Activated CD4-positive, CD25-positive, alpha-beta regulatory T cell (primary cell): ENCODE measurements at places on chromosomes 1 and 21.

DNA sequence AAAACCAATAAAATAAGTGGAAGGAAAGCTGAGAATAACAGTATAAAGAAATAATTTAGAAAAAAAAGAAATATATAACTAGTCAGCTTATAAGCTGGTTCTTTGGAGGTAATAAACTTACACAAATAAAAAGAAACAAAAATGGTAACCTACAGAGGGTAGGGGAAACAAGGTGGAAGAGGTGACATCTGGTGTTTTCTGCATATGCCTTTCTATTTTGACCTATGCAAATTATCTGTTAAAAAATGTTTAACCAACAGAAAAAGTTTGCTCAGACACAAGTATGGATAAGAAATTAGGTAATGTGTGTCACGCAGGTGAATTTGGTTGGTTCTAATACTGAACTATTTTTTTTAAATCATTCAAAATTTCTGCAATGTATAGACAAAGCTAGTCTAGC is 53.6 kb upstream of the DMRTA2 start:
- no peak for DNase-seq

- DNase-seq: no peak
Measured at GRCh38 chr1:161018631-161018930, 2.4 kb downstream of the F11R start.

DNA sequence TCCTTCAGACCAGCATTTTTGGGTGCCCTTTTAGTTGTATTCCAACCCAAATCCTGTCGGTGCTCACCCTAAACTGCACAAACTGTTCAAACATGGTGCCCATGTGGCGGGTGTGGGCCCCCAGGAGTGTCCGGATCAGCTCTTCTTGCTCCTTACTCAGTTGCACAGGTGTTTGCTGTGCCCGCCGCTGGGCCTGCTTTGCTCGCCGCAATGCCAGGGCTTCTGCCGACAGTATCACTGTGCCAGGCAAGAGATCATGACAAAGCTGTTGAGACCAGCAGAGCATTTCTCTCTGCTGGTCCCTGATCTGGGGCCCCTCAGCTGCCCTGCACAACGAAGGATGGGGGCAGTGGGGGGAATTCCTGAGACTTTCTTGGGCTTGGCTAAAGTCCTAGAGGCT is 4.9 kb downstream of the NR1I3 start:
- no peak for DNase-seq

DNA sequence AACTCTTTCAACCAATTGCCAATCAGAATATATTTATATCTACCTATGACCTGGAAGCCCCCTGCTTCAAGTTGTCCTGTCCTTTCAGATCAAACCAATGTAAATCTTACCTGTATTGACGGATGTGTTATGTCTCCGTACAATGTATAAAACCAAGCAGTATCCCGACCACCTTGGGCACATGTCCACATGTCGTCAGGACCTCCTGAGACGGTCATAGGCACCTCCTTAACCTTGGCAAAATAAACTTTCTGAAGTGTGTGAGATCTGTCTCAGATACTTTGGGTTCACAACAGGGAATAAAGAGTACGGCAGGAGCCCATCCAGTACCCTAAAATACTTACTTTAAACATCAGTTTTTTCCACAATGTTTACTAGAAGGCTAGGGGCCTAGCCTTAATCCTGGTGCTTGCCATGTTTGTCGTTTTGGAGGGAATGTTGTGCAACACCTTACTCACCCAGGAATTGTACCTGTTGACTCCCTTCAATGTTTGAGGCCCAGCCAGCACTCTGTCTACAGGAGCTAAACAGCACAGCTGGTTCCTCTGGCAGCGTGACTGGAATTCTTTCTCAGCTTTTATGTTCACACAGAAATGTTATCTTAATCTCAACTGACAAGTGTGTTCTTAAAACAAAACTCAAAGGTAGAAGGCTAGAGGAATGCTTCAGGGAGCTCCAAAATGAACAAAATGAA is 90.8 kb upstream of the USP25 start:
- DNase-seq: no peak

- DNase-seq: no peak
Measured at GRCh38 chr21:43367296-43367695, 59.6 kb downstream of the SIK1 start.

DNA sequence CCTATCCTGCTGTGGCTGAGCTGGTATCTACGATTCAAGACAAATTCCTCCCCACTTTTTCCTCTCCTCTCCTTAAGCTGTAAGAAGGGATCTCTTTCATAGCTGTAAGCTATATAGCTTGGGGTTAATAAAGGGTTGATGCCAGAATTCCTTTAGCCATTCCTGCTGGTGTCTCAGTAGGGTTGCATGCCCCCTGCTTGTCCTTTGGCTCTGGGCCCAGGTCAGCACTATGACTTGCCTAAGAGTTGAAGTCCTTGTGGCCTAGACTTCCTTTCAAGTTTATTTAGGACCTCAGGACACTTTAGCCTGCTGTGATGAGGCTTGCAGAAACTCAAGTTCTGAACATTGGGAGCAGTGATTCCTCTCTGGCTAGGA is 270.0 kb downstream of the AMY1C start:
- no peak for DNase-seq

DNA sequence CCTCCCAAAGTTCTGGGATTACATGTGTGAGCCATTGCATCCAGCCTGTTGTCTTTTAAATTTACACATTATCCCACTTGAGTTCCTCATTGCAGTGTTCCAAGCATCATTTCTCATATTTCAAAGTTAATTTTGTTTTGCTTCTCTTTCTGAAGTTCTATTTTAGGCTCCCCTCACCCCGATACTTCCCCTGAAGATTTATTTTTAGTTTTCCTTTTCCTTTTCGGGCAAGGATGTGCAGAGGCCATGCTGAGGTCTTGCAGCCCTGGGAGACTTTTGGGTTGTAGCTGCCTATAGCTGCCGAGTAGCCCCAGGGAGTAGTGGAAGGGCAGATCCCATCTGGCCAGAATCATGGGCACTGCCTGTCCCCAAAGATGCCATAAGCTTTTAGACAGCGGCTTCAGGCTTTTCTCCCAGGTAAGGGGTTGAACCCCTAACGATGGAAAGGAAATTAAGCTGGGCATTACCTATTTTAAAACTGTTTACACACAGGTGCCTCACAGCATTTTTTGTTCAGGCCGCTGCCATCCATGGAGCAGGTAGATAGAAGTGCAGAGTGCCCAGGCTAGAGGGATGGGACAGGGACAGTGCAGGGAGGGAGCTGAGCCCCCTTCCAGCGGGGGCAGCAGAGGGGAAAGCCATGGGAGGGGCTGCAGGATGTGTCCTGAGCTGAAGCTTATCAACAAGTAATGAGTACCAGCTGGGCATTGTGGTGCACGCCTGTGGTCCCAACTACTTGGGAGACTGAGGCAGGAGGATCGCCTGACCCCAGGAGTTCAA is 15.9 kb downstream of the PSEN2 start:
- DNase-seq: no peak

DNA sequence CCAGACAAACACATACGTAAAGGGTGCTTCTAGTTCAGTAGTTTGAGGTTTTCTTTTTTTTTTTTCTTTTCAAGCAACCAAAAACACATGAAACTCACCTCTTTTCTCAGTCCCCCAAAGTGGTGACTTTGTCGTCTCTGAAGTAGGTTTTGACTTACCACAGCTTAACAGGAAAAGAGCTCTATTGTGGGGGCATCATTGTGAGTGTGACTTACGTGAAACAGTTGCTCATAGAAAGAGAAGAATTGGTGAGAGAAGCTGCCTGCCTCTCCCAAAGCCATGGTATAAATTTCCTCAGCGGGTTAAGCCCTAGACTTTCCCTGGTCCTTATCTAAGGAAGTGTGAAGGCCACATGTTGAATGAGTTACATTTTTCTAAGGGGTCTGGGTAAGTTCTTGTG is 11.9 kb downstream of the FASLG start:
- DNase-seq: no peak

DNA sequence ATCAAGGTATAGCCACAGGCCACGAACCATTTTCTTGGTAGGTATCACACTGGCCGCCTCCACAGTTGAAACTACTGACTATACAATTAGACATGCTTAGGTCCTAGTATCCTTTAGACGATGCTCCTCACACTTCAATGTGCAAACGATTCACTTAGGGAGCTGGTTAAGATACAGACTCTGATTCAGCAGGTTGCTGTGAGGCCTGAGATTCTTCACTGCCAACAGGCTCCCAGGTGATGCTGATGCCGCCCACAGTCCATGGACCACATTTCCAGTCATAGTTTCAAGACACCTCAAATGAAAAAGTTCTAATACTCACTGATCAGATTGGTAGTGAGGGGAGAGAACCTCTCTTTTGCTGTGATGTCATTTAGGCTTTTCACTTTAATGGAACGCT is 6.8 kb downstream of the ATP5PO start:
- no peak for DNase-seq

- no peak for DNase-seq
Measured at GRCh38 chr1:43466403-43466802, 12.7 kb upstream of the HYI start.

GRCh38 chr1:78651241-78651640 is 1.6 kb downstream of the IFI44 start:
- DNase-seq: no peak

DNA sequence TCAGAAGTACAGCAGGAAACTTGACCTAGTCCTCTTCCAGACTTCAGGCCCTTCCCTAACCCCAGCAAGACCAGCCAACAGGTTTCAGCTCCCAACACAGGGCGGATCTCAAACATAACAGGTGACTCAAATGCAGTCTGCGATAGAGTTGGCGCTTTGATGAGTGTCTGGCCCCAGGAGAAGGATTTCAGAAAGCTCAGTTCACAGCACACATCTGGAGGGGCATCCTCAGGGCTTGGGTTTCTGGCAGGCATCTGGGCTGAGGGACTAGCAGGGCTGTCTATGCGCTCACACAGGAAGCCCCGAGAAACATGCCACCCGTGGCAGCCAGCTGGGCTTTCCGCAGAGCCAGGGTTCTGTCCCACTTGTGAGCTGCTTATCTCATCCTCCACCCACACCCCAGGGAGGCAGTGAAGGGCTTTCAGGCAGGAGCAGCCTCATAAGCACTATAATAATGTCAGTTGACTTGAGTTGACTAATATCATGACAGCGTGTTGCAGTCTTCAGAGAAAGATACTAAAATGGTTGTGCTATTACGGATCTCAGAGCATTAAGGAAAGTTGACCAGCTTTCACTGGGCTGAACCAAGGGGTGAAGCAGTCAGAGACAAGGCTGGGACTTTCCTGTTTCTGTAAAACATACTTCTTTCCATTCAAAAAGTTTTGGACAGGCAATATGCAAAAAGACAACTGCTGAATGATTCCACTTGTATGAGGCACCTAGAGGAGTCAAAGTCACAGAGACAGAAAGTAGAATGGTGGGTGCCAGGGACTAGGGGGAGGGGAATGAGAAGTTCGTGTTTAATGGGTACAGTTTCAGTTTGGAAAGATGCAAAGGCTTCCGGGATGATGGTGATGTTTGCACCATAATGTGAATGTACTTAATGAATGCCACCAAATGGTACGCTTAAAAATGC is 233.0 kb upstream of the IRF2BP2 start:
- peak; percentile 22 for DNase-seq

GRCh38 chr1:53893999-53894636 is at the start of gene DIO1:
Gene DIO1, plus strand, starts transcription at chr1:53894187. Its CDS starts 24 bp downstream, at chr1:53894211.
- no peak for DNase-seq

GRCh38 chr1:103900005-103900404 is 150.3 kb downstream of the AMY1C start:
- DNase-seq: no peak

- no peak for DNase-seq
Measured at GRCh38 chr1:170978371-170978910, 43.1 kb downstream of the MROH9 start.

DNA sequence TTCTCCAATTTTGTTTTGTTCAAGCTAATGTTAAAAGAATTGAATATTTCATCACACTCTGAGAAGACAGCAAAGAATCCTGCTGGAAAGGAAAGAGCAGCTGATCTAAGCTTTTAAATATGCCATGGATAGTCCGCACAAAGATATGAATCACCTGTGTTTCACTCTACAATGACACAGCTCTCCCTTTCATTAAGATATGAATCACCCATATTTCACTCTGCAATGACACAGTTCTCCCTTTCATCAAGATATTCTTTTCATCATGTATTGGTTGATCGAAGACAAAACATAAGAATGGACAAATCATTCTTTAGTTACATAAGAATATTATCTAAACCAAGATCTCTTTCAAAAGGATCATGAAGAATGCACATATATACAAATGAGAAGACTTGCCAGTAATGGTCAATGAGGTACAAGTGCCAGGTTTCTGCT is 367.3 kb downstream of the SMYD3 start:
- DNase-seq: no peak

GRCh38 chr1:151833172-151833900 is 1.7 kb upstream of the RORC start:
- no peak for DNase-seq

DNA sequence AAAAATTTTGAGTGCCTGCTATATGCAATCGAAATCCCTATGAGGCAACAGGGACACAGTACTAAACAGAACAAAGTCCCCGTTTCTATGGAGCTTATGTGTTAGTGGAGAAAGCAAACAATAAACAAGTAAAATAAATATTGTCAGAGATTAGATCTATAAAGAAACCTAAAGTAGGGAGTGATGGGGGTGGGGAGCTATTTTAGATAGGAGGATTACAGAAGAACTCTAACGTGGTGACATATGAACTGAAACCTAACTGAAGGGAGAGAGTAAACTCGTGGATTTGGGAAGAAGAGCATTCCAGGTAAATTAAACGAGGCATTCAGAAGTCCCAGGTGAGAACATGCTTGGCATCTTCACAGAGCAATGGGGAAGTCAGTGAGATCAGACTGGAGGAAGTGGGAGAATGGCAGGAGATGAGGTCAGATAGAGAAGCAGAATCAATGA is 154.5 kb downstream of the DENND1B start:
- DNase-seq: no peak

- DNase-seq: no peak
Measured at GRCh38 chr1:43367026-43367903, 546 bp downstream of the ELOVL1 start.

DNA sequence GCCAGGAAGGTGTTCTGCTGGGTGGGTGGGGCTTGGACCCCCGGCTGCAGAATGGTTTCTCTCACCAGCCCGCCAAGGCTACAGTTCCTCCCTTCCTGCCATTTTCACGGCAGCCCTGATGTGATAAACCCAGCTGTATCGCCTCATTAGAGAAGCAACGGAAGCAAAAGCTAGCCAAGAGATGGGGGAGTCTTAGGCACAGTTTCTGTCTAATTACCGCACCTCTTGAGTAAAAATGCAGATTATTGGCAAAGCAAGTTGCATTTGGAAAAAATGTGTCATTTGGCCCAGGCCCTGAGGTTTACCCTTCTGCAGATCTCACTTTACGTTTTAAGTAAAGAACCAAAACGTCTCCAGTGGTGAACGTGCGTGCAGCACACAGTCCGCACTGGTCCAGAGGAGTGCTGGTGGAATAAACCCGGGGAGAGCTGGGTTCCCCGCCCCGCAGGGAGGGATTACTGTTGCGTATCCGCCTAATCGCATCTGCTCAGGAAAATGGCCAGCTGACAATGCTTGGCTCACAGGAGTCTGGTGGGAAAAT is 109.9 kb downstream of the GALNT2 start:
- DNase-seq: no peak

GRCh38 chr1:28173151-28173979 is 3.1 kb downstream of the PTAFR start:
- no peak for DNase-seq
